ENCODE measurements at places on chromosomes 16 and 17.

DNA sequence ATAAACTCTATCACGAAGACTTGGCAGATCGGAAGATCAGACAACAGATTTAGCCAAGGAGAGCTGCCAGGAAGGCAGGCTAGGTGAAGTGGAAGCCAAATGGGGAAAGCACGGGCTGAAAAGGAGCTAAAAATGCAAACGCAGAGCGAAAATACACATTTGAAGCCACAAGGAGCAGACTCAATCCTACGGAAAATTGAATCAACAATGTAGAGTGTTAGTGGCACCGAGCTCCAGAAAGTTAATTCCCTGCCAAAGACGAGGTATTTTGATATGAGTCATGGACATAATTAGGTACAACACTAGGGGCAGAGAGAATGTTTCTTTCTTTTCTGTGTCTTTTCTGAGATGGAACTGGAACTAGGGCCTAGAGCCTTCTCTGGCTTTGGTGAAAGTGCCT lies 20.7 kb downstream of the GSG1L start:
- DNase-seq = no peak

DNA sequence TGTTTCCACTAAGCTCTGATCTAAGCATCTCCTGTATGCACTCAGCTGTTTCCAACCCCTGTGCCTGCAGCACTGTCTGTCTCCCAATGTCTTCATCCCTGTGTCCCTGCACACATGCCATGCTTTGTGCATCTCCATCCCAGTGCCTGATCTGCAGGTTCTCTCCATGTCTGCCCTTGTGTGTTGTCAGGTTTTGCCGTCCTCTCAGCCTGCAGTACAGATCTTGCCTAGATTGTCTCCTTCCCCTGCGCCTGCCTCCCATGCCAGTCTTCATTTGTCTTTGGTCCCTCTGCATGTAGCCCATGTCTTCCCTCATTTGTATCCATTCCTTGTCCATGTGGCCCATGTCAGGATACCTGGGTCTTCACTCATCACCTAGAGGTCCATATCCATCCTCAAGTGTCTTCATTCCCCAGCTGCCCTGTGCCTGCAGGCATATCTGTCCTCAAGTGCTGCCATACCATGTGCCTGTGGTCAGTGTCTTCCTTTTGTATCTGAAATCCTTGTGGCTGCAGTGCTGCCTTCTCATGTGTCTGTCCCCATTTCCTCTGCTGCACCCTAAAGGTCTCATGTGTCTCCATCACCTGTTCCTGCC lies 71.5 kb downstream of the TNFRSF13B start:
- DNase-seq = no peak

- DNase-seq = no peak
Measured at GRCh38 chr17:45435481-45435880, 2.8 kb upstream of the ARHGAP27 start.

DNA sequence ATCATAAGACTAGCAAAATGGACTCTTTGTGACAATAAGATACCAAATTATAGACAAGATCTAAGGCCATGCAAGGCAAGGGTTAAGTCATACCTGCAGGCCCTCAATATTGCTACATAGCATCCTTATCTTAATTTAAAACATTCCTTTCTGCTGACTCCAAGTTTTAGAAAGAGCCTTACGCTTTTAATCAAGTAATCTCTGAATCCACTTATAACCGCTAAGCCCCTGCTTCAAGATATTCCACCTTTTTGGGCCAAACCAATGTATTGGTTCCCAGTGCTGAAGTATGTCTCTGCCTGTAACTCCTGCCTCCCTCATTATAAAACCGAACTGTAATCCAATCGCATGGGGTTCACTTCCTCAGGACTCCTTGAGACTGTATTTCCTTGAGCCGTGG lies 255.4 kb downstream of the PHKB start:
- no peak for DNase-seq

- DNase-seq = peak; percentile 51
Measured at GRCh38 chr16:57039148-57039812, 49.9 kb downstream of the NLRC5 start.

DNA sequence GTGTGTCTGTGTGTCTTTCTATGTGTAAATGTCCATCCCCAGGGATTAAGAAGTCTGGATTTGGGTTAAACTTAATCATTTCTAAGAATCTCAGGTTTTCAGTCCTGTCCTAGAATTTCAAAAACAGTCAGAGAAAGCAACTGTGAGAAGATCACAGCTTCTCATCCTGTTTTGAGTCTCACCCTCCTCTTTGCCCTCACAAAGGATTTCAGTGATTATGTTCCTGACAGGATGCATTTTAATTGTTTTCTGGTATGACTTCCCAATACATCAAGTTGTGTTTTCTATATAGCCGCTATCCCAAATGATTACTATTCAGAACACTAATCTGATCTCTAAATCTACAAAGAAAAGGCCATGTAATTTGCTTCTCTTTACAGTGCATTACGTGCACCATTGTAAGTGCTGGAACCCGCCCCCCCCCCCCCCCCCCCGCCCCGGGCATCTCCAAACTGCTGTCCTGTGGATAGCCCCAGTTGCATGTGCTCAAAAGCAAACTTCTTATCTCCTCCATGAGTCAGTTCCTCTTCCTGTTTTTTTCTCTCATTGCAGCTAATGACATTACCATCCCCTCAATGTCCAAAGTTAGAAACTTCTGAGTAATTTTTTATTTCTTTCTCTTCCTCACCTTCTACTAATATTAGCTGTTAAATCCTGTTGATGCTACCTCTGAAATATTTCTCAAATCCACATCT lies 73.9 kb downstream of the CDH13 start:
- no peak for DNase-seq

- no peak for DNase-seq
Measured at GRCh38 chr16:86886651-86887050, 308.3 kb downstream of the FOXL1 start.

DNA sequence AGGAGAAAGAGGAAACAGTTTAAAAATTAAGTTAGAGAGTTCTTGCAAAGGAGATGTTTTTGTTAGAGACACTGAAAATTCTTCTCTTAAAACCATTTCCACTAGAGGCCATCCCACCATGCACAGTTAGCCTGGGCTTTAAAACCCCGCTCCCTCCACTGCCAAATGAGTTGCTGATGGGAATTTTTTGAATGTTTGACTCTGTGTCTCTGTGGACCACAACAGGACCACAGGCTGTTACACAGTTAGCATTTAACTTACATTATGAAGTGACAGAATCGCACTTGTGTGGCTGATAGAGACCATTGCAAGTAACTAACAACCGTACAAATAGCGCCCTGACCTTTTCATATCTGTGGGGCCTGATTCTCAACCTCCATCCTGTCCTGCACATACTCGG lies 74.7 kb upstream of the TBX2 start:
- no peak for DNase-seq

- peak; percentile 57 for DNase-seq
Measured at GRCh38 chr16:4328046-4328781, 12.3 kb downstream of the GLIS2 start.

DNA sequence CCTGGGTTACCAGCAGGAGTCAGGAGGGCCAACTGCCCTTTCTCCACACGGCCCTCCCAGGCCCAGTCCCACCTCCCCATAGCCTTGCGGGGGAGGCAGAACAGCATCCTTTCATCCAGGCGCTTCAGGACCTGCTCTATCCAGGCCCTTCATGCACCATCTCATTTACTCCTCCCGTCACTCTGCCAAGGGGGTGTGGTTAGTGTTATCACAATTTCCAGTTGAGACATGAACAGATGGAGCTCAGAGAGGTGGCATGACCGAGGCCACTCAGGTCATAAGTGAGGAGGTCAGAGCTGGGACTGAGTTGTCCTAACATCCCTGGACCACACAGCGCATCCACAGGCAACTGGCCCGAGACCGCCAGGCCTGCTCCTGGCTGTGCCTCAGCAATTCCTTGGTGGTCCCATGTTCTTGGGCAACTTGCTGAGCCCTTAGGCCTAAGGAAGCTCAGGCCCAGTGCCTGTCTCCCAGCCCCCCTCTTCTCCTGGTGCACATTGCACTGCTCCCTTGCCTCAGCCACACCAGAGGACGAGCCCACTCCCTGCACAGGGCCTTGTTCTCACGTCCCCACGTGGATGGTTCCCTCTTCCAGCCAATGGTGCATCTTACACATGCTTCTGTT lies 23.8 kb downstream of the C17orf100 start:
- no peak for DNase-seq

DNA sequence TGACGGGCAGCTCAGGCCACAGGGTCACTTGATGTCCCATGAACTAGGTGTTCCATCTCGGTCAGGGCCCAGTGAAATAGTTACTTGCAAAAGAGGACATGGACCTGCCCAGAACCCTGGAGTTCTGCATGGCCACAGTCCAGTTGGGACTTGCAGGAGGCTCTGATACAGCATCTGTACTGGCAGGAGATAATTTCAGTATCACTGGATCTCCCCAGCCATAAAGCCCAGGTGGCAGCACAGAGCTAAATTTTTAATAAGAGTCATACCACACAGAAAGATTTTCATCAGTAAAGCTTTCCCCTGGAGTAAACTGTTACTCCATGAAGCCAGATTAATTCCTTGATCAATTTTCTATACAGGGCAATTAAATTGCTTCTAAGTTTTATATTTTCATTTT lies 18.0 kb upstream of the SLC16A5 start:
- DNase-seq = no peak

- DNase-seq = peak; percentile 16
Measured at GRCh38 chr16:75555213-75555706, 792 bp downstream of the TMEM231 start.

DNA sequence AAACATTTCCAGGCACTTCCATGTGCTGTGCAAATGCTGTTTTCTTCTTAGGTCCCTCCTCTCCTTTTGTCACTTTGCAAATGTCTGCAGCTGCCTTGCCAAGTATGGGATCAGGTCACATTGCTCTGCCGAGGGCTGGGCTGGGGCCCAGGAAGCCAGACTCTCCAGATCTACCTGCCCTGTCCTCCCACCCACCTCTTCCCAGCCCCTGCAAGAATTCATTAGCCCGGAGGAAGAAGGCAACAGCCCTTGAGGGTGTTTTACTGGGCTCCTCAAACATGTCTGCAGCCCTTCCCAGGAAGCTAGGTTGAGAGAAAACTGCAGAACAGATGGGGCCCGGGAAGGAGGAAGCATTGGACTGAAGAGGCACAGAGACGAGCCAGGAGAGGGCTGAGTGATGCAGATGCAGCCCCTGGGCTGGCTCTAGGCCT lies 47.1 kb downstream of the WSB1 start:
- no peak for DNase-seq

- no peak for DNase-seq
Measured at GRCh38 chr17:4585638-4585994, 1.3 kb downstream of the SMTNL2 start.

GRCh38 chr17:11935734-11936406 lies 61.4 kb downstream of the ZNF18 start:
- DNase-seq = no peak

GRCh38 chr16:56856876-56857447 lies 8.0 kb upstream of the SLC12A3 start:
- DNase-seq = no peak

GRCh38 chr16:48592839-48593429 lies 17.0 kb downstream of the N4BP1 start:
- DNase-seq = no peak

- no peak for DNase-seq
Measured at GRCh38 chr16:58026705-58027160, 1.2 kb downstream of the MMP15 start.

DNA sequence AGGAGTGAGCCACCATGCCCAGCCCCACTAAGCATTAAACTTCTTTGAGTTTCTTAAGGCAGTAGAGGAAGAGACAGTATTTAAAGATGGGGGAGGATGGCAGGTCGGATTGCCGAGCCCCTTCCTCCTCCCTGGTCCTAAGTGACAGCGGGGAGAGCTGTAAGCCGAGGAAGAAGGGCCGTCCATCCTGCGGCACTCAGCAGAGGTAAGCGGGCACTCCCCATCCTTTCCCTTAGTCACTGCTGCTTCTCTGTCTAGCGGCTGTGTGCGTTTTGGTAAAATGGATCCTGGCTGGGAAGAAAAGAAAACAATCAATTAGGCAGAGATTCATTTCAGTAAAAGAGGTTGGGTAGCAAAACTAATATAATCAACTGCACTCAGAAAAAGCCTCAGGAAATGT lies 13.9 kb downstream of the DNAAF1 start:
- DNase-seq = no peak

- DNase-seq = no peak
Measured at GRCh38 chr16:56346131-56346890, 79.0 kb downstream of the AMFR start.

DNA sequence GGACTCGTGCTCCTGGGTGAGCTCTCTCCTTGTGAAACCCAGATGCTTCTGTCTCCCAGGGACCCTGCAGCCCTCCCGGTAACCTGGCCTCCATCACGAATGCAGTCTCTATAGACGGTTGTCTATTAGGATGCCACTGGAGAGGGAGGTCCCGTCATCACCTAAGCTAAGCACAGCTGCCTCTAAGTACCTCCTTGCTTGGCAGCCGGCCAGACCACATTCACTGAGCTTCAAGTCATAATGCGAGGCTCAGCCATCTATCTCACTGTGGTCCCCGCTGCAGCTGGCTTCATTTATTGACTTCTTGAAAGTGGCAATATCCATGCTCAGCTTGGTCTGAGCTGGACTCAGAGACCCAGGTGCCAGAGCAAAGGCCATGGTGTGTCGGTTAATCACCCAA lies 74.5 kb upstream of the HSBP1 start:
- DNase-seq = no peak

GRCh38 chr17:82752371-82753200 lies 721 bp downstream of the TBCD start:
- no peak for DNase-seq

DNA sequence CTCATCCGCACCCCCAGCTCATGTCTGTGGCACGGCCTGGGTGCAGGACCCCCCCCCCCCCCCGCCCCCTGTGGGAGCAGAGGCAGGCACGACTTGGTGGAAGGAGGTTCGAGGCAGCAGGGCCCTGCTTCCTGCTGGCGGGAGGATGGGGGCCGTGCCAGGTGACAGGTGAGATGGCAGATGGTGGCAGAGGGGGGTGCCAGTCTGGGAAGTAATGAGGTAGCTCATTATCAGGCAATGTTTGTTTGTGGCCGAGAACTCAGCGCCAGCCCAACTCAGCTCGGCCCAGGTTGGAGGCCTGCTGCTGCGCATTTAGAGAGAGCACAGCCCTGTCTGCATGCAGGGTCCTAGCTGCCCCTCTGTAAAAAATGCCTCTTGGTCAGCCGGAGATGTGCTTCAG lies 40.1 kb upstream of the JPH3 start:
- no peak for DNase-seq

DNA sequence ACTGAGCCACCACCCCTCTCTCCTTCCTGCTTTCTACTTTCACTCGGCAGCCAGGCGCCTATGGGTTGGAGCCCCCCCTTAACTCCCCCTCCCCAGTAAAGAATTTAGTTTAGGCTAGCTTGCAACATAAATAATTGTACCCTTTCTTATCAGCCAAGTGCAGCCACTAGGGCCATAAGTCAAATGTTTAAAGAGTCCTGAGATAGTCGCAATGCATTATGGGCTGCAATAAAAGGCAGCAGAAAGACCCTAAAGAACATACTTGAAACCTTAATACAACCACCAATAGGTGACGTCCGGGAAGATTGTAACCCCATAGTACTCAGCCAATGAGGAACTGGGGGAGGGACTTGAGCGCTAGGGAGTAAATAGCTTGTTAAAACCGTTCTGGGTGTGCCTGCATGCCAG lies 40.5 kb downstream of the C16orf82 start:
- no peak for DNase-seq

- DNase-seq = no peak
Measured at GRCh38 chr17:73625991-73626673, 18.1 kb downstream of the SDK2 start.

GRCh38 chr16:5916711-5917191 lies 819.2 kb upstream of the EEF2KMT start:
- DNase-seq = no peak

GRCh38 chr16:88977018-88977811 lies at the start of gene CBFA2T3:
TSS of gene CBFA2T3 (minus strand) at chr16:88977207. CDS start at chr16:88976807, 400 bp downstream.
- no peak for DNase-seq

Data from CD4-positive, alpha-beta T cell treated with Interleukin-17A for 1 hour (primary cell).